Stimulated activated effector memory CD8-positive, alpha-beta T cell treated with anti-CD3 and anti-CD28 coated beads, Interleukin-12 subunit alpha, Interleukin-12 subunit beta, amount 100 ng/mL, for 72 hours (primary cell): ENCODE measurements at places on chromosomes 2 and 18.

DNA sequence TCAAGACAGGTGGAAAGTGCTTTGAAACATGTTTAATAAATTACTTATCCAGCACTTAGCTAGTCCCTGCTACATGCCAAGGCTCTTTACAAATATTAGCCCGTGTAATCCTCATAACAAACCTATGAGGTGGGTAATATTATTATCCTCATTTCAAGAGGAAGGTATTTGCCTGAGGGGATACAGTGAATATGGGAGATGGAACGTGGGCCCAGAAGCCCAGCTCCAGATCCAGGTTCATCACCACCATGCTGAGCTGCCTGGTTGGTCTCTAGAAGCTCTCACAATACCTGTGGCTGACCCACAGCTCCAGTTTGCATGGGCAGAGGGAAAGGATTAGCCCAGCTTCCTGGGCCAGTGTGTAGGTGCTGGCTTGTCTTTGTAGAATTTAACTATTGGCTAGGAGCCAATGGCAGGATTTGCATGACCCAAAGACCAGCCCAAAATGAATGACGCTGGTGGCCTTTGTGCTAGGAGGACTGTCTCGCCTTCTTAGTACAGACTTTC, 61.6 kb upstream of the ATP8B1 start:
- no peak for DNase-seq

- no peak for DNase-seq
These were observed 17.6 kb upstream of the POU3F3 start for GRCh38 chr2:104836265-104836664.

GRCh38 chr2:231583982-231584381, 8.7 kb upstream of the TEX44 start:
- DNase-seq = no peak

- no peak for DNase-seq
These were observed 105.5 kb downstream of the UGGT1 start for GRCh38 chr2:128196471-128196931.

DNA sequence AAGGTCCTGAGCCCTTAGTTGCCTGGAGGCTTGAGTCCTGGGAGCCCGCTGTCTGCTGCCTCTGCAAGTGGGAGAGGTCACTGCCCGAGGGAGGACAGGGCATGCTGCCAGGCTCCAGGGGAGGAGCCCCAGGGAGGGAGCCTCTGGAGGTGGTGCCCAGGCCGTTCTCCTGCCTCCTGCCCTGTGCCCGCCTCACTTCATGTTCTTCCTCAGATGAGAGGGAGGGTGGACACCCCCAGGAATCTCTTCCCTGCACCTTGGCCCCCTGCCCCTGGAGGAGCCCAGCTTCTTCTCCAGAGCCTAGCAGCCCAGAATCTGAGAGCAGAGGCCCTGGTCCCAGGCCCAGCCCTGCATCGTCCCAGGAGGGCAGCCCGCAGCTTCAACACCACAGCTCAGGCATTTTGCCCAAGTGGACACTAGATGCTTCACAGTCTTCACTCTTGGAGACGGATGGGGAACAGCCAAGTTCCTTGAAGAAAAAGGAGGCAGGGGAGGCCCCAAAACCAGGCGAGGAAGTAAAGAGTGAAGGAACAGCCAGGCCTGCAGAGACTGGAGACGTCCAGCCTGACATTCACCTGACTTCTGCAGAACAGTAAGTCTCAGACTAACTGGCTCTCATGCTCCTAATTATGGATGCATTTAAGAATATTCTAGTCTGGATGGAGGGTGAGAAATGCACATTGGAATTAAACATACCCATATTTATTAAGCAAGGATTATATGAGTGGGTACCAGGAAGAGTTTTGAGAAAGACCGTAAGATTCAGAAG, 12.1 kb downstream of the PSD4 start:
- no peak for DNase-seq

DNA sequence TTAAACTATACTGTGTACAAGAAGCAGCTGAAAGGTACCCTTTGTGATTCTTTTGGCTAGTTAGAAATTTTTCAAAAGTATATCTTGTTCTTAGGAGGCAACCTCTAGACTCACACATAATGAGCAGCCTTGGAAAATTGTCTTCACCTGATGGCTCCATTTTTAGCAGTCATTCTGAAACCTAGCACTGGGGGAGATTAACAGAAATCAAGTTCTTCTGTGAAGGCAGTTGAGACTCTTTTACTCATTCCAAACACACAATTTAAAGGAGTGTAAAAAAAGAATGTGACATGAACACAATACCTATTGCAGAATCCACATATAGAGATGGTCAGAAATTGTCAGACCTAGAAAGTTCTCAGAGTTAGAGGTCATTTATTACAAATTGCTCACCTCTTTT, 197.7 kb downstream of the UBE2E3 start:
- no peak for DNase-seq
